ENCODE measurements at places on chromosomes 12 and 14.

GRCh38 chr14:67863223-67863622 lies 43.6 kb downstream of the RAD51B start:
- no peak for DNase-seq

GRCh38 chr12:117662620-117663395 lies 301.4 kb upstream of the NOS1 start:
- DNase-seq, result no peak

DNA sequence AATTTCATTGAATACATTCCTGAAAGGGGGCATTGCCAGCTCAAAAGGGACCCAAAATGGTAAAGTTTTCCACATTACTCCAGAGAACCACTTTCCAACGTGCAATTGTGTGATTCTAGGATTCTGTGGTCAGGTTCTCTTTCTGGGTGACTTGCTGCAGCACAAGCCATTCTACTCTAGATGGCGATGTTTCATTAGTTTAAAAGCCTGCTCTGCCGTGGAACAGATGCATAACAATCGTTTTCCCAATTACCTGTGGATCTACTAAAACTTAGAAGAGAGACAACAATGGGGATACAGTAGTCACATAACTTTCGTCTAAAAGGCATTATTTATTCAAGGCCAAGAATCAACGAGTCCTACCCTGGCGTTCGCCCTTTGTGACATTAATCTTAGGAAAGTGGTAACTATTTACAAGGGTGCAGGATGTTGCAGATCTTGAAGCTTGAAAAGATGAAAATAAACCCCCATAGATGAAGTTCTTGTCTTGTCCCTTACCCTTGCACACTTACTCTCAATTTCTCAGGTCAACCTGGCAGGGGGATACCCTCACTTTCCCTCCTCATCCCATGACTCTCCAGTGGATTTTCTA lies 400.9 kb downstream of the SNAPC1 start:
- no peak for DNase-seq

- no peak for DNase-seq
Observed at GRCh38 chr14:80426683-80427082, 215.4 kb upstream of the DIO2 start.

- DNase-seq, result no peak
Observed at GRCh38 chr12:124194893-124195566, 99.9 kb upstream of the RFLNA start.

DNA sequence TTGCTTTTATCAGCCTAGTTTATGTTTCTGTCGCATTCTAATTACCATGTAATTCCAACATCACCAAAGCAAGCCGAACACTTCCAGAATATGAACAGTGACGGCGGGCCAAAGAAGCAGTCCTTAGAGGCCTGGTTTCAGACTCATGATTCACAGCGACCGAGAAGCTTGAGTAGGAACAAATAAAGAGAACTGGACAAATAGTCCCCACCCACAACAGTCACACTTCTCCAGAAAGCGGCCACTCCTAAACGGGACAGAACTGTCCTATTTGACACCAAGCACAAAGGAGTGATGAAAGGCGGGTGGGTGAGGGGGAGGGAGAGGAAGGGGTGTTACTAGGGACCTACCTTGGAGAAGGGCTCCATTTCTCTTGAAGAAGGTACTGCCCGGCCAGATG lies 136.4 kb downstream of the FOXN3 start:
- DNase-seq, result no peak

Data from stimulated activated CD4-positive, alpha-beta T cell treated with anti-CD3 and anti-CD28 coated beads, Interleukin-12 subunit alpha, Interleukin-12 subunit beta, amount 100 ng/mL, for 4 hours (primary cell).